ENCODE measurements at places on chromosomes 4 and X.

DNA sequence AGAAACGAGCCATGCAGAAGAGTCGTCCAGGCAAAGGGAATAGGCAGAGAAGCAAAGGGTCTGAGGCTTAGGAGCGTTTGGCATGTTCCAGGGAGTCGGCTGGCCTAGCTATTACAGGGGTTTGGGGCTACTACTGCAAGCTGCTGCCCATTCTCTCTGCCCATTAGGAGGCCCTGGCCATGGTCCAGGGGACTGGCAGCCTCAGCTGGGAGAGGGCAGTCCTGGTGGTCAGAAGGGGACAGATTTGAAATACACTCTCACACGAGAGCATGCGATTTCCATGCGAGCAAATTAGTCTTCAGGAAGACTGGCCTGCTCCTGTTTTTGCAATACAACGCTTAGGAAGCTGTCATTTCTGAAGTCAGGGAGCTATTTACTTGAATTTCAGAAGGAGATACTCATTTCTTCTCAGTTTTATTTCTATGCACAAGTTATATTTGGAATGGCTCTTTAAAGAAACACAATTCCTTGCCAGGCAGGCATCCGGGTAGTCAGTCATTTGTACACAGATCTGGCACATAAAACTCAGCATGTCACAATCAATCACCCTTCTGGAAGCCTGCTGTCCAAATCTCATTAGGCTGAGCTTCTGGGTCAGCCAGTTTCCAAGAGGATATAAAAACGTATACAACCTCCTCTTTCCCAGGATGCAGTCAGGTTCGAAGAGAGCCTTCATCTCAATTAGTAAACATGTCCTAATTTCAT is 27.0 kb downstream of the PROM1 start:
- DNase-seq = no peak

- DNase-seq = peak; percentile 1
These were observed 88.4 kb downstream of the FRMPD3 start for GRCh38 chrX:107537815-107538214.

DNA sequence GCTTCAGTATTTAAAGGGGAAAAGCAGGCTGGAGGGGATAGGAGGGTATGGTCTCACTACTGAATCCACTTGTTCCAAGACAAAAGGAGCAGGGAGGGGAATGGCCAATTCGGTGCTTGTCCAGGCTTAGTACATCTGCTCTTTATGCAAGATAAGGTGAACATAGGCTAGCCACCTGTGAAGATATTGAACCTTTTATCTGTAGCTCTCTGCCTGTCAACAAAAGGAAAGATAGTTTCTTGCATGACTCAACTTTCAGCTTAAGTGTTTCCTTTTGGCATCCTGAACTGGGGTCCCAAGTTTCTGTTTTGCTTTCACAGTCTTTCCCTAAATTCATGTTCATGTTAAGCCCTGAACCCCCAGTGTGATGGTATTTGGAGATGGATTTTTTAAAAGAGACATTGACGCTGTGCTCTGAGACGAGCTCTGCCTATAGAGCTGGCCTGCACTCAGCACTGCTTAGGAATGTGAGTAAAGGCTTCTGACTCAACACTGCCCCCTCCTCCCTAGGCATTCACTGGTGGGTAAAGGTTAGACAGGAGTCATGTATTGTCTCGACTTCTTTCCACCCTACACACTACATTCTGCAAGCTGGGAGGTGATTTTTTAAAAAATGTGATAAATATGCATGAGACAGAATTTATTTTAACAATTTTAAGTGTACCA is 28.2 kb downstream of the FAM149A start:
- no peak for DNase-seq

GRCh38 chr4:26299254-26299882 is 21.4 kb upstream of the RBPJ start:
- DNase-seq = no peak

GRCh38 chr4:184103527-184104264 is 114.0 kb downstream of the ENPP6 start:
- no peak for DNase-seq

DNA sequence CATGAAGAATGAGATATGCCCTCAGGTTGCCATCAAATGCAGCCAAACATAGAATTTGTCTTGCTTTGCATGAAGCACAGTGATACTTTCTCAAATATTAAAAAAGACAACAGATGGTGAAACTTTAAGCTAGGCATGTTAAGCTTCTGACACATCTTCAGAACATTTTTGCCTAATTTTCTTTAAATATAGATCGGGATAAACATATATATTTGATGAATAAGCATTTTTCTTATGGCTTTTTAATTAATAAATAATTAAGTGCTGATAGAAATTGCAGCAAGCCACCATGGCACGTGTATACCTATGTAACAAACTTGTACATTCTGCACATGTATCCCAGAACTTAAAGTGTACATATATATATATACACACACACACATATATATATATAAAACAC is 831.2 kb upstream of the PCDH10 start:
- no peak for DNase-seq

- DNase-seq = no peak
These were observed 339.3 kb upstream of the F9 start for GRCh38 chrX:139191286-139191685.

DNA sequence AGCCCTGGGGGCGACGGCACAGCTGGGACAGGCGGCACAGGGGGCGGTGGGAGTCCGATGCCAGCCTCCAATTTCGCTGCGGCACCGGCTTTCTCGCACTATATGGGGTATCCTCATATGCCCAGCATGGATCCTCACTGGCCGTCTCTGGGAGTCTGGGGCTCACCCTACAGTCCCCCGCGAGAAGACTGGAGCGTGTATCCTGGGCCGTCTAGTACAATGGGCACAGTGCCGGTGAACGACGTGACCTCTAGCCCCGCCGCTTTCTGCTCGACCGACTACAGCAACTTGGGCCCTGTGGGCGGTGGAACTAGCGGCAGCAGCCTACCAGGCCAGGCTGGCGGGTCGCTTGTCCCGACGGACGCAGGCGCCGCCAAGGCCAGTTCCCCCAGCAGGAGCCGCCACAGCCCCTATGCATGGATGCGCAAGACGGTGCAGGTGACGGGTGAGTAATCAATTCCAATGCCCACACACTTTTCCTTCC is 500 bp downstream of the CDX4 start:
- no peak for DNase-seq

- DNase-seq = no peak
These were observed 41.6 kb downstream of the RAB33A start for GRCh38 chrX:130213376-130213775.

GRCh38 chr4:16203083-16203482 is 23.2 kb downstream of the TAPT1 start:
- no peak for DNase-seq

GRCh38 chr4:94762326-94762725 is 4.6 kb downstream of the BMPR1B start:
- DNase-seq = no peak

GRCh38 chr4:11214281-11214680 is 214.4 kb downstream of the HS3ST1 start:
- no peak for DNase-seq

GRCh38 chrX:34584781-34585180 is 72.3 kb downstream of the TMEM47 start:
- DNase-seq = no peak

DNA sequence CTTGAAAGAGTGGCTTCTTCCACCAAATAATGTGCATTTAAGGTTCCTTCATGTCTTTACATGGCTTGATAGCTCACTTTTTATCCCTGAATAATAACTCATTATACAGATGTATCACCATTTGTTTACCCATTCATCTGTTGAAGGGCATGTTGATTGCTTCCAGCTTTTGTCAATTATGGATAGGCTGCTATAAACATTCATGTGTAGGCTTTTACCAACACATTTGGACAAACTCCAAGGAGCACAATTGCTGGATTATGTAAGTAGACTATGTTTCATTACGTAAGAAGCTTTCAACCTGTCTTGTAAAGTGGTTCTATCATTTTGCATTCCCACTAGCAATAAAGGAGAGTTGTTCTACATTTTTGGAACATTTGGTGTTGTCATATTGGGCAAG is 2637.0 kb downstream of the PCDH7 start:
- no peak for DNase-seq

- no peak for DNase-seq
These were observed 2.2 kb downstream of the BTK start for GRCh38 chrX:101383679-101384205.

DNA sequence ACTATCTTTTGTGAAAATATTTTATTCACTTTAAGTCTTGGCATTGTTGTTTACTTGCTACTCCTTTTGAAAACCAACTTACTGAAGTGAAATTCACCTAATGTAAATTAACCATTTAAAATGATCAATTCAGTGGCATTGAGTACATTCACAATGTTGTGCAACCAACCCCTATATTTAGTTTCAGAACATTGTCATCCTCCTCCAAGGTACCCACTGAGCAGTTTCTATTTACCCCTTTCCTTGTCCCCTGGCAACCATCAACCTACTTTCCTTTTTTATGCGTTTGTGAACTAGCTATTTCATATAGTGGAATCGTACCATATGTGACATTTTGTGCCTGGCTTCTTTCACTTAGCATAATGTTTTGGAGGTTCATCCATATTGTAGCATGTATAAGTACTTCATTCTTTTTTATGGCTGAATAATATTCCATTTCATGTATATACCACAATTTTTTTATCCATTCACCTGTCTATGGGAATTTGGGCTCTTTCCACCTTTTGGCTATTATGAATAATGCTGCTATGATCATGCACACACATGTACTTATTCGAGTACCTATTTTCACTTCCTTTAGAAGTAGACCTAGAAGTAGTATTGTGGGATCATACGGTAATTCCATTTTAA is 85.0 kb downstream of the WWC2 start:
- no peak for DNase-seq

DNA sequence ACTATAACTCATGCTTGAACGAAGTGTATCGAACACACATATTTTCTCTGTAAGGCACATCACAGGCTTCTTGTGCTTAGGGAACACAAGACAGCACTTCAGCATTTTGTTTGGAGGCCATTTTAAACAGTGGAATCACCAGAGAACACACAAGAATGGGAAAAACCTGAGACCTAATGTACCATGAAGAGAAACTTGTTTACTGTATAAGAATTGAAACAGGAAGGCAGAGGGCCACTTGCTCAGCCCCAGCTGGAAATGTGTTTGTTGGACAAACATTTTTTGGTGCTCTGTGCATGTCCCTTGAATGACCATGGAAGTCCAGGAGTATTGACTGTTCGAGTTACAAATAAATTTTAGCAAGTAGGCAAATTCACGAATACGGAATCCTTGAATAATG is 47.5 kb downstream of the RAPGEF2 start:
- no peak for DNase-seq

DNA sequence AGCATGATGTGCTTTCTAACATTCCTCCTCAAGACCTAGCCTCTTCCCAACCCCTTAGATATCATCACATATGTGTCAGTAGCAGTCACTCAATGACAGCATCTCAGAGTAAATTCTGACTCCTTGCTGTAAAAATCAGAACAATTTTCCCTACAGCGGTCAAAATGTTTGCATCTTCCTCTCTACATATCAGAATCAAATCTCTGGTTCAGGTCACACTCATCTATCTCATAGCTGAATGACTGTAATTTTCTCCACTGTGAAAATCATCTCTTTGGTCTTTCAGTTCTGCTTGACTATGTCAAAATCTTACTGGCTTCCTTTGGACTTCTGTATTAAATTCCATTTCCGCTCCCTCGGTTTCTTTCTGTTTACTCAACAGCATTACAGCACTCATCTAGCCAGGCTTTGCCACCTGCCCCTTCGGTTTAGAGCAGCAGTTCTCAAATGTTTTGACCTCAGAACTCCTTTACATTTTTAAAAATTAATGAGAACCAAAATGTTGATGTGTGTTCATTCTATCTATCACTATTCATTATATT is 57.3 kb downstream of the AGA start:
- DNase-seq = no peak

GRCh38 chrX:144637731-144638130 is 609.6 kb upstream of the SPANXN1 start:
- no peak for DNase-seq

DNA sequence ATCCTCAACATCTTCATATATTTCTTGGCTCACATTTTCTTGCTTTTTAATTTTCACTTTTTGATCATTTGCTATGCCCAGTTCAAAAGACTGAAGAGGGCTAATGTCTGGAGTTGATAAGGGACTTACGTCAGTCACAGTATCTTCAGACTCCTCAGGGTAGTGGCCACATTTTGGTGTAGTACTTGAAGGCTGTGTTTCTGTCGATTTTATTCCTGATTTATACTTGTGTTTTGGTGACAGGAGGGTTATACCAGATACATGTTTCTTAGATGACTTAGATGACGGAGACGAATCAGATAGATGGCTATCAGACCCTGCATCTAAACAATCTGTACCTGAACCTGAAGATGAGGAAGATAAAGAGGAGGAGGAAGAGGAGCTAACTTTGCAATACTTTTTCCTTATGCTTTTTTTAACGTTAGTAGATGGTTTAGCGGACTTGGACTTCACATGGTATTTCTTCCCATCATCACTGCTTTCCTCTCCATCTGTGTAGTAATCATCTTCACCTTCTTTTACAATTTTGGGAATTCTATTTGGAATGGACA is 13.4 kb downstream of the CFAP97 start:
- no peak for DNase-seq

- no peak for DNase-seq
These were observed 17.7 kb upstream of the PPEF2 start for GRCh38 chr4:75919920-75920319.

DNA sequence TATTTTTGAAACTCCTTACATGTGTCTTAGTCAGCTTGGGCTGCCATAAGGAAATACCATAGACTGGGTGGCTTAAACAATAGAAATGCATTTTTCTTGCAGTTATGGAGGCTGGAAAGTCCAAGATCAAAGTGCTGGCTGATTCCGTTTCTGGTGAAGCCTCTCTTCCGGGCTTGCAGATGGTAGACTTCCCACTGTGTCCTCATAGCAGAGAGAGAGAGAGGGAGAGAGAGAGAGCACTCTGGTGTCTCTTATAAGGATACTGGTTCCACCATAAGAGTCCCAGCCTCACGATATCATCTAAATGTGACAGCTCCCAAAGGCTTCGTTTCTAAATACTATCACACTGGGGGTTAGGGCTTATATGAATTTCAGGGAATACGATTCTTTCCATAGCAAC is 39.7 kb downstream of the ENPEP start:
- DNase-seq = no peak

- DNase-seq = no peak
These were observed 1.3 kb upstream of the RGS12 start for GRCh38 chr4:3291411-3291968.
